ENCODE measurements at places on chromosomes 16 and 17. TPM values are rescaled to one million over a fixed set of nuclear protein-coding genes. Genes with fewer than 3 reads are reported as not detected.

DNA sequence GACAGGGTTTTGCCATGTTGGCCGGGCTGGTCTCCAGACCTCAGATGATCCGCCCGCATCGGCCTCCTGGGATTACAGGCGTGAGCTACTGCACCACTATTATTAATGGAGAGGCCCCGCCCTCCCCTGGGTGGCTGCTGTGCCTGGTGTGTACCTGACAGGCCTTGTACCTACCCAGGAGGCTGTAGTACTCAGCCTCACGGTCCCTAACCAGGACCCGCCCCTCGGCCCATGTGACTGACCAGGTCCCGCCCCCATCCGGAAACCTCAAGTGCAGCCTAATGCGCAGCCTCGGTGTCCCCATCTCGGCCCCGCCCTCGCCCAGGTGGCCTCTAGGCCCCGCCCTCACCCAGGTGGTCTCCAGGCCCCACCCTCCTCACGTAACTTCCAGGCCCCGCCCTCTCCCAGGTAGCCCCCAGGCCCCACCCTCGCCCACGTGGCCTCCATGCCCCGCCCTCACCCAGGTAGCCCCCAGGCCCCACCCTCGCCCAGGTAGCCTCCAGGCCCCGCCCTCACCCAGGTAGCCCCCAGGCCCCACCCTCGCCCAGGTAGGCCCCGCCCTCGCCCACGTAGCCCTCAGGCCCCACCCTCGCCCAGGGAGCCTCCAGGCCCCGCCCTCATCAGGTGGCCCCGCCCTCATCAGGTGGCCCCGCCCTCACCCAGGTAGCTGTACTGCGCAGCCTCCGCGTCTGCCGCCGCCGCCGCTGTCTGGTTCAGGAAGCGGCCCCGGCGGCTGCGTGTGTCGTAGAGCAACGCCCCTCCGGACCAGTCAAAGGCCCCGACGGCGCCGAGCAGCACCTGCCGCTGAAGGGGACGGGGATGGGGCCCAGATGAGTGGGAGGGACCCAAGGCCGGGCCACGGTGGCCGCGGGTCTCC is 31.0 kb downstream of the HASPIN start:
- H3K27me3 ChIP-seq, result no peaks in the 10 kb centered on the region
- H3K36me3 ChIP-seq, result no peaks in the 10 kb centered on the region
- DNase-seq, result no peak
- H3K4me1 ChIP-seq, result peaks cover 78% of the 10 kb centered on the region
- peak overlapping the region; percentile 34 for H3K4me3 ChIP-seq

RAC3 gene
- 4.7 TPM for total RNA-seq

GFAP gene
- 0.19 TPM for total RNA-seq

DNA sequence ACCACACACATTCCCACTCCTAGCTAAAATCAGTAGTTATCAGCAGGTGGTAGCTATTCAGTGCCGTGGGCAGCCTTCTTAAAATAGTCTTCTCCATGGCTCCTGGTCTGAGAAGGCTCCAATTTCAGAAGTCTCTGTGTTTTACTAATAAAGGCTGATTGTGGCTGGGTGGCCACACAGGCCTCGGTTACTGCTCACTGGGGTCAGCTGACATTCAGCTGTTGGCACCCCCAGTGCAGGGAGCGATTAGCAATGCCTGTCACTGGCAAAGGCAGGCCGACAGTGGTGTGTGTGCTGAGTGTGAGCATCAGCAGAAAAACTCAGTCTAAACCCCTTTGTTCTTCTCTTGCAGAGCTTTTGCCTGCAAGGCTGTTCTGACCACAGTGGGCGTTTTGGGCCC is 16.6 kb upstream of the DBNDD1 start:
- H3K4me1 ChIP-seq, result no peaks in the 10 kb centered on the region
- no peaks in the 10 kb centered on the region for H3K27me3 ChIP-seq
- H3K36me3 ChIP-seq, result peaks cover 13% of the 10 kb centered on the region
- no peak overlapping the region for H3K27ac ChIP-seq
- DNase-seq, result no peak
- H3K4me3 ChIP-seq, result no peak overlapping the region

DNAAF1 gene
- total RNA-seq, result 0.09 TPM

DNA sequence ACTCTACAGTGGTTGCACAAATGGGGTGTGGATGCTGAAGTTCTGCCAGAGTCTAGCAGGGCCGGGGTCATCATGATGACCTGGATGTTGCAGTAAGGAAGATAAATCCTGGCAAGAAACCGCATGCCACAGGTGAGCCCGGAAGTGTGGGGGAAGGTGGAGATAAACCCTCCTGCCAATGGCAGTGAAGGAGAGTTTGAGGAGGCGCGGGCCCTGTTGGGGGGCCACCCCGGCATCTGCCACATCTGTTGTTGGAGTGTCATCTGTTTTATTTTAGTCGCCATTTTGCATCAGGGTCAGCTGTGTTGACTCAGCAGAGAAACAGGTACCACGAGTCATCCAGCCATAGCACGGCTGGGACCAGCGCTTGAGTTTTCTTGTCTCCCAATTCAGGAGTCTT is 173.8 kb upstream of the CHMP6 start:
- H3K27ac ChIP-seq, result no peak overlapping the region
- no peaks in the 10 kb centered on the region for H3K27me3 ChIP-seq
- peaks cover 32% of the 10 kb centered on the region for H3K36me3 ChIP-seq

TMEM204 gene
- total RNA-seq, result 10.3 TPM

- H3K27me3 ChIP-seq, result peaks cover 16% of the 10 kb centered on the region
- no peak overlapping the region for H3K27ac ChIP-seq
- no peak for DNase-seq
- no peak overlapping the region for H3K4me3 ChIP-seq
- H3K4me1 ChIP-seq, result no peaks in the 10 kb centered on the region
- no peaks in the 10 kb centered on the region for H3K36me3 ChIP-seq
Observed at GRCh38 chr16:85722128-85722893, 28.6 kb downstream of the C16orf74 start.

DNA sequence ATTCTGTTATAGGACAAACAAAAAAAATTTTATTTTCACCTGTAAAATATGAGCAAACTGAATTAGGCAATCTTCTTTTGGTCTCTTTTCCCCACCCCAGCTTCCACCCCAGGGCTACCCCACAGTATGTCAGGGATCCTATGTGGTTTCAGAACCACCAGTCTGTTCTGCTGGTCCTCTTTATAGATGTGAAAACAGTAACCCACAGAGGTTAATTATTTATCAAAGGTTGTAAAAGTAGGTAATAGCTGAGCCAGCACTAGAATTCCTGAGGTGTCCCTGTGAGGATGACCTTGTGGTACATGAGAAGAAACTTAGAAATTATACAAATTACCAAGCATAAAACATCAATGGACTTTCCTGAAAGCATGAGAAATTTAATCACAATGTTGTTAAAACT is 428.7 kb downstream of the CNTNAP4 start:
- no peaks in the 10 kb centered on the region for H3K27me3 ChIP-seq
- no peak overlapping the region for H3K27ac ChIP-seq
- H3K36me3 ChIP-seq, result no peaks in the 10 kb centered on the region
- H3K4me3 ChIP-seq, result no peak overlapping the region

- H3K4me1 ChIP-seq, result peaks cover 19% of the 10 kb centered on the region
- H3K27ac ChIP-seq, result no peak overlapping the region
- H3K27me3 ChIP-seq, result peaks cover 20% of the 10 kb centered on the region
Observed at GRCh38 chr17:17719966-17720543, 38.8 kb downstream of the RAI1 start.

- no peaks in the 10 kb centered on the region for H3K27me3 ChIP-seq
- no peak for DNase-seq
- no peaks in the 10 kb centered on the region for H3K4me1 ChIP-seq
- no peaks in the 10 kb centered on the region for H3K36me3 ChIP-seq
- no peak overlapping the region for H3K4me3 ChIP-seq
Observed at GRCh38 chr16:49534901-49535610, 161.5 kb downstream of the C16orf78 start.

- no peak overlapping the region for H3K4me3 ChIP-seq
- no peaks in the 10 kb centered on the region for H3K27me3 ChIP-seq
- peaks cover 55% of the 10 kb centered on the region for H3K4me1 ChIP-seq
- DNase-seq, result no peak
Observed at GRCh38 chr16:88478889-88479792, 26.1 kb downstream of the ZFPM1 start.

RPS6KB1 gene
- total RNA-seq, result 19.3 TPM

DNA sequence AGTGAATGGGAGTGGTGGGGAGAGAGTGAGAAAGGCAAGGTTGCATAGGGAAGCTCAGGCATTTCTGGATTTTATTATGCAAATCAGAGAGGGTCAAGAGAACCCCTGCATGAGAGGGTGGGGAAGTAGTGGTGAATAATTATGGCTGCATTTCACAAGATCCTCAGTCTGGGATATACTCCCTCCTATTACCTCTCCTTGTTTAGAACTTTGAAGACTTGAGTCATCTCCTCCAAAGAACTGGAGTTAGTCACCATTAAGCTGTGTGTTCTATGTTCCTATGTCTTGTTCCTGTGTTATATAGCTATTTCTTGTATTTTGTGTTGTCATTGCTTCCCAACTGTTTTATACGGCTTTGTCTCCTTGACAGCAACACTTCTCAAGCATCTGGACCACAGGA is 18.4 kb downstream of the SOX9 start:
- no peak for DNase-seq
- H3K36me3 ChIP-seq, result no peaks in the 10 kb centered on the region
- no peaks in the 10 kb centered on the region for H3K27me3 ChIP-seq
- H3K4me1 ChIP-seq, result no peaks in the 10 kb centered on the region
- H3K27ac ChIP-seq, result no peak overlapping the region

DNA sequence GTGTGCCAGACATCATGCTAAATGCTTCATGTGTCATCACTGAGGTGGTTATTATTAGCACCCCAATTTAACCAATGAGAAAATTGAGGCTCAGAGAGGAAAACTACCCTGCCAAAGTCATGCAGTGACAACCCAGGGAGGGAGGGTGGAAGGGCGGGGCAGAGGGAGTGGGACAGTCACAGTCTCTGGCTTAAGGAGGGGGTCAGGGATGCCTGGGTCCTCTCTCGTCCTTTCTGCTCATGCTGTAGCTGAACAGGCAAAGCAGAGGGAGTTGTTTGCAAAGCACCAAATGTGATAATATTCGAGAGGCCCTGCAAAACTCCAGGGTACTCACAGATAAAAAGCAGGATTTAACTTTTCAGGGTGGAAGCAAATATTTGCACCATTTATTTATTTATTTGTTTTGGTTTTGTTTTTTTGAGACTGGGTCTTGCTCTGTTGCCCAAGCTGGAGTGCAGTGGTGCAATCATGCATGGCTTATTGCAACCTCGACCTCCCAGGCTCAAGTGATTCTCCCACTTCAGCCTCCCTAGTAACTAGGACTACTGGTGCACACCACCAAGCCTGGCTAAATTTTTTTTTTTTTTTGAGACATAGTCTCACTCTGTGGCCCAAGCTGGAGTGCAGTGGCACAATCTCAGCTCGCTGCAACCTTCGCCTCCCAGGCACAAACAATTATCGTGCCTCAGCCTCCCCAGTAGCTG is 47.9 kb upstream of the NKD1 start:
- H3K4me3 ChIP-seq, result no peak overlapping the region
- no peak for DNase-seq
- no peaks in the 10 kb centered on the region for H3K27me3 ChIP-seq
- no peaks in the 10 kb centered on the region for H3K4me1 ChIP-seq
- no peak overlapping the region for H3K27ac ChIP-seq

HNF1B gene
- total RNA-seq, result 0.05 TPM

- no peak overlapping the region for H3K27ac ChIP-seq
- no peak overlapping the region for H3K4me3 ChIP-seq
- no peak for DNase-seq
- H3K27me3 ChIP-seq, result no peaks in the 10 kb centered on the region
- no peaks in the 10 kb centered on the region for H3K4me1 ChIP-seq
- peaks cover 70% of the 10 kb centered on the region for H3K36me3 ChIP-seq
Observed at GRCh38 chr17:82623707-82624106, 24.5 kb downstream of the WDR45B start.

DNA sequence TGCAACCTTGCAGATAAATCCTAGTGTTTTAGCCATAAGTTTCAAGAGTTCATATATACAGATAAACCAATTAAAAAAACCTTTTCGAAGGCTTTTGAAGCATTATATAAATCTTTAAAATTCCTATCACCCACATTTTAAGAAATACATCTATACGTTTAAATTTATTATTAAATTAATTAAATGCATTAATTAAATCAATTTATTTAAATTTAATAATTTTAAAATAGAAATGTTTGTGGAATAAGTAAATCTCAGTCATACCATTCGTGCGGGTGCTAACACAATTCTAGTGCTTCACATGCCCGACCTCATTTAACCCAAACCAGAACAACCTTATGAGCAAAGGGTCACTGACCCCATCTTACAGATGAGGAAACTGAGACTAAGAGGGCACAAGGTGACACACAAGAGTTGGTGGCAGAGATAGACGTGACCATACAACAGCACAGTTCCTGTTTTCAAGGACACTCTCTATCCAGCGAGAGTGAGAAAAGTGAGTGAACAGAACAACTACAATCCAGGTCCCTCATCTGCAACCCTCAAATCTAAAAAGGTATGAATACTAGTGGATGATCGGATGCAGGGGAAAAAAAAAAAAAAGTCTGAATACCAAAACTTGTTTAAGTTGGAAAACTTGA is 1.4 kb downstream of the NSMCE1 start:
- H3K27ac ChIP-seq, result no peak overlapping the region
- H3K4me1 ChIP-seq, result peaks cover 9% of the 10 kb centered on the region
- no peaks in the 10 kb centered on the region for H3K36me3 ChIP-seq
- no peak overlapping the region for H3K4me3 ChIP-seq
- H3K27me3 ChIP-seq, result no peaks in the 10 kb centered on the region

DNA sequence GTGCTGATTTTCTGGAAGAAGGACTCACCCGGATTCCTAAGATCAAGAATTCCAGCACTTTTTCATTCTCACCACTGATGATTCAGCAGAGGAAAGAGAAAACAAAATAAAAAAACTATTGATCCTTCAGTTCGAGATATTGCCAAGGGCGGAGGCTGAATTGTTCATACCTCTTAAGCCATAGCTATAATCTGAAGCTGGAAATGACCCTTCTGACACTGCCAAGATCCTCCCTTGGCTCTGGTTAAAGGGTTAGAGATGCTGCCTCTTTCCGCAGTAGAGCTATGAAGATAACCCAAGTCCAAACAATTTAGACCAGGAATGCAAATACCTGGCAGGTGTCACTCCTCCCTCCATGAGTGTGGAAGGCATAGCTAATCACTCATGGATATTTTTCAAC is 73.0 kb downstream of the TMEM114 start:
- H3K36me3 ChIP-seq, result no peaks in the 10 kb centered on the region
- no peak overlapping the region for H3K27ac ChIP-seq
- H3K4me1 ChIP-seq, result no peaks in the 10 kb centered on the region

DNA sequence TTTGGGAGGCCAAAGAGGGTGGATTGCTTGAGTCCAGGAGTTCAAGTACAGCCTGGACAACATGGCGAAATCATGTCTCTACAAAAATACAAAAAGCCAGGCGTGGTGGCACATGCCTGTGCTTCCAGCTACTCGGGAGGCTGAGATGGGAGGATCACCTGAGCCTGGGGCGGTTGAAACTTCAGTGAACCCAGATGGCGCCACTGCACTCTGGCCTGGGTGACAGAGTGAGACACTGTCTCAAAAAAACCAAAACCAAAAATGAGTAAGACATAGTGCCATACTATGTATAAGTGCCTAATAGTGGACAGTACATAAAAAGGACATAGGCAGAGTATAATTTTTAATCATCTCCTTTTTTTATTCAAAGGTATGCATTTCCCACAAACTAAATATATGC is 4.0 kb downstream of the CTC1 start:
- H3K27ac ChIP-seq, result no peak overlapping the region
- peaks cover 49% of the 10 kb centered on the region for H3K36me3 ChIP-seq
- no peaks in the 10 kb centered on the region for H3K27me3 ChIP-seq
- no peak overlapping the region for H3K4me3 ChIP-seq
- H3K4me1 ChIP-seq, result peaks cover 18% of the 10 kb centered on the region

- no peak overlapping the region for H3K27ac ChIP-seq
- H3K36me3 ChIP-seq, result no peaks in the 10 kb centered on the region
- H3K4me1 ChIP-seq, result no peaks in the 10 kb centered on the region
- H3K27me3 ChIP-seq, result no peaks in the 10 kb centered on the region
Observed at GRCh38 chr17:10286324-10286723, 86.5 kb downstream of the MYH13 start.

- no peak for DNase-seq
- H3K4me1 ChIP-seq, result no peaks in the 10 kb centered on the region
- peaks cover 5% of the 10 kb centered on the region for H3K36me3 ChIP-seq
Observed at GRCh38 chr16:53812914-53813313, 109.0 kb downstream of the FTO start.

EPN3 gene
- total RNA-seq, result 2.2 TPM
